Foreskin melanocyte (primary cell): ENCODE measurements at places on chromosomes 2 and 18.

DNA sequence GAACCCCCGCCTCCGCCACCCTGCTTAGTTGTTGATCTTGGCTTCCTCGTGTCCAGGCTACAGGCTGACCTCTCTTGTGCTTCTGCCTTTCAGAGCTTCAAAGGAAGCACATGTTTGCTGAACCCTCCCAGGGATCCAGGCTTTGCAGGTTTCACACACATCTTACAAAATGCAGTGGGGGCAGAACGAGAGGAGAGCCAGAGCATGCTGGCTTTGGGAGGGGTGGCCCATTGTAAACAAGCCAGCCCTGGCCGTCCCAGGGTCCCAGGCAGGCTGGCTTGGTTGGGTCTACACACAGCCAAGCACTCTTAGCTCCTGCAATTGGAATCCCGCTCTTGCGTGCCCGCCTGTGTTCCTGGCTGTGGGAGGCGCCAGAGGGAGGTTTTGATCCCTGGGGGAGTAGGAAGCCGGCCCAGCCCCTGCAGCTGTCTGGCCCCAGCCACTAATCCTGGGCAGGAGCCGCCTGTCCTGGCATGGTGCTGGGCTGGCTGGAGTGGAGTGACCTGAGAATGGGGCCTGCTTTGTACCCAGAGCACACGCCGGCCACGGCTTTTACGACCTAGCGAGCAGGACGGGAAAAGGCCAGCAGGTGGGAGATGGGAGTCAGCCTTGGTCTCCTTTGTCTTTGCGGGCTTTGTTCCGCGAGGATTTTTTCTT, 53.9 kb downstream of the SH3BP4 start:
- no peak for DNase-seq

- no peak for DNase-seq
Measured at GRCh38 chr18:38421872-38422615, 856.4 kb upstream of the CELF4 start.

DNA sequence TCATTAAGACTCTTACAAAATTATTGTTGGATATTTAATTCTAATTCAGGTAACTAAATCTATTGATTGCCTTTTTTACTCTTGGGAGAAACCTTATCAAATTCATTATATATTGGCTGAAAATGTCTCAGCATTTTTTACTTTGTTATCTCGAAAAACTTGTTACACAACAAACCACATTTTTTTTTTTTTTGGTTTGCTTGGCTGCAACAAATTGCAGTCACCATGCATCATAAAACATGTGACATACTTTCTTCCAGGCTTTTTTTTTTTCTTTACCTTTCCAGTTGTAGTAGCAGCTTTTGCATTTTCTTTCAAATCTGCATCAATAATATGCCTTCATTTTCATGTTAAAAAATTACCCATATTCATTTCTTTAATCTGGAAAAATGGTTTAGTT, 186.7 kb downstream of the TDRD15 start:
- no peak for DNase-seq

GRCh38 chr2:20957788-20958525, 85.9 kb downstream of the APOB start:
- DNase-seq, result no peak

GRCh38 chr18:44119607-44120006, 561.1 kb upstream of the SETBP1 start:
- no peak for DNase-seq

- DNase-seq, result no peak
Measured at GRCh38 chr2:241009191-241009590, 10.8 kb downstream of the SNED1 start.
